Inflammatory macrophage treated with lipopolysaccharide for 1 hour (primary cell): ENCODE measurements at places on chromosomes 7 and 10.

DNA sequence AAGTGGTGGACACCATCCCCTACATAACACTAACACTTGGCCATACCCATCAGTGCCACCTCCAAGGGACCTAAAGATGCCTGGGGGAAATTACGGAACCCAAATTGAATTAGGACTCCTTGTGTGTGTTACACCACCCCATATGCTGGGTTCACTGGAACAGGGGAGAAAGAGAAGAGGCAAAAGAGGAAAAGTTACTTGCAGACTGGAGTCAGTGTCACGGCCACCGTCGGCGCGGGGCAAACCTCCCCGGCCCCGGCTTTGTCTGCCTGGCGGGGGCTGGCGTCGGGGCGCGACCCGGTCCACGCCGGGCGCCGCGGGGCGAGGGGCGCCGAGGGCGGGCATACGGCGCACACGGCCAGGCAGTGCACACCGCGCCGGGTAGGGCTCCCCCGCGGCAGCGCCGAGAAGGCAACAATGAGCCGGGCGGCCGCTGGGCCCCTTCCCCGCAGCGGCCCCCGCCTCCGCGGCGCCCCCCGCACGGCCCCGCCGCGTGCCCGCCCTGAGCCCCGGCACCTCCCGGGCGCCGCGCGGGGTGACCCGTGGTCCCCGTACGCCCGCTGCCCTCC is 171.1 kb downstream of the FAM107B start:
- peak; percentile 45 for DNase-seq

DNA sequence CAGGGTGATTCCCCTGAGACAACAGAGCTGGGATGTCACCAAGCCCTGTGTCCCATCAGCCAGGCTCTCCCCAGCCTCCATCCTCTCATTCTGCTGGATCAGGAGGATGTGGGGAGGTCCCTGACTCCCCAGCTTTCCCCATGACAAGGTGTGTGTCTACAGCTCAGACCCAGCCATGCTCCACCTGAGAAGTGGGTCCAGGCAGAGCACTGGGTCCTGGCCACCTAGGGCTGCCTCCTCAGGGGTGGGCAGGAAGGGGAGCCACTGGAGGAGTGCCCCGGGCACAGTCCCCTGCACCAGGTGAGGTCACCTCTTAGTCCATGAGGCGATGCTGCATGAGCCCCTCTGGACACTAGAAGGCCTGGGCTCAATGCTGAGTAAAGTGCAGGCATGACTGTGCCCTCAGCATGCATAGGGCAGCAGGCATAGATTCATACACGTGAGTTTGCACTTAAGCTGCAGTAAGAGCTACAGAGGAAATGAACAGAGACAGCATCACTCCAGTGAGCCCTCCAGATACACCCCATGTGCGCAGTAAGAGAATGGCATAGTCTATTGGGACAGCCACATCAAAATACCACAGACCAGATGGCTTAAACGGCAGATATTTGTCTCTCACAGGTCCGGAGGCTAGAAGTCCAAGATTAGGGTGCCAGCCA is 48.3 kb downstream of the ALOX5 start:
- no peak for DNase-seq

DNA sequence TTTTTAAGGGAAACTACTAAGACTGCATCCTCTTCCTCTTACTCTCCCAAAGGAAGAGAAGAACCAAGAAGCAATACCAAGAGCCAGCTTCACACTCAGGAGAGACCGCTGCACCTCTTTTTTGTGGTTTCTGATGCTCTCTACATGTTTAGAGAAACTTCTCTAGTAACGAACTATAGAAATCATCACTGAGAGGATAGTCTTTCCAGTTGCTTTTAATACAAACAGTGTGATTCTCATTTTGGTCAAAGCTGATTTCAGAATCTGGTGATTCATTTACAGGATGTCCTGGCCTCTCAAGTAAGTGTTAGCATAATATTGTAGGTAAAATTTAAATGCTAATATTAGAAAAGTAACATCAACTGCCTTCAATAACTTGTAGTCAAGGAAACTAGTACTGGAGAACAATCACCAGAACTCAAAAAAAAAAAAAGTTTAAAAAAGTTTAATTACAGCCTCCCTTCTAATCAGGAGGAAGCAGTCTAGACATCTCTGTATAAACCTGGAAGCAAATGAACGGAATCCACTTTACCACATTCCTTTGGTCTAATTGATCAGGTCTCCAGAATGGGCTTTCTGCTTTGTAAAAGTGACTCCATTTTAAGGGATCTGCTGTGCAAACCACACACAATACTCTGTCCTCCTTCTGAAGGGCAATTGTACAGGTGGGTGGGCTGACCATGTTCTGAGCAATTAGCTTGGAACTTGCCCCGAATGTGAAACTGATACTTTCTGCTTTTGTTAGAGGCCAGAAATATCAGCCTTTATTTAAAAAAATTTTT is 3.0 kb downstream of the LAMB1 start:
- no peak for DNase-seq

GRCh38 chr7:1193593-1194424 is 33.8 kb upstream of the ZFAND2A start:
- peak; percentile 64 for DNase-seq

DNA sequence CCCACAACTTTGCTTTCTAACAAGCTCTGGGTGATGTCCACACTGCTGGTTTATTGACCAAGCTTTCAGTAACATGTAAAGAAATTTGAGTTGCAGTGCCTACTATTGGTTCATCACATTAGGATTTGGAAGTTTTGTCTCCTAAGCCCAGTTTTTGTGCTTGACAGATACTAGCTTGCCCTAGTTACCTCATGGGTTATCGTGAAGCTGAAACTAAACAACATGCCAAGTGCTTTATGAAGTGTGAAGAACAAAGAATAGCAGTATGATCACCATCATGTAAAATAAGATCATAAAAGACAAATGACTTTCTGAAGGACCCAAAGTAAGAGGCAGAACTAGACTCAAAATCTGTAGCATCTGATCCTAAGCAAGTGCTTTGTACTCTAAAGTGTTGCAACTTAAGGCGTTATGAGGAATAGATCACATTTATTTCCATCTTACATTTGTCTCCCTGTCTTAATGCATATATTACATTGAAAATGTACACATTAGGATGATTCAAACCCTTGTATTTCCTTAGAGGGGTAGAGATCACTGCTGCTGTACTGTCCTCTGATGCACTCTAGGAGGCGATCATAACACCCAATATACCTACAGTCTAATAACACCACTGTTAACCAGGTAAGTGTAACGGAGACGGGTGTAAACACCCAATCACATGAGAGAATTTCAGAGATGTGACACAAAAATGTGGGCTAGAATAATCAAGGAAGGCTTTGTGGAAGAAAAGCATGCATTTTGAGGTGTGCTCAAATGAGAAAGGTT is 71.3 kb downstream of the NRCAM start:
- no peak for DNase-seq

GRCh38 chr10:110405380-110405779 is 92.3 kb upstream of the DUSP5 start:
- DNase-seq, result no peak

- no peak for DNase-seq
These were observed 14.3 kb upstream of the ZNF467 start for GRCh38 chr7:149787428-149788299.

DNA sequence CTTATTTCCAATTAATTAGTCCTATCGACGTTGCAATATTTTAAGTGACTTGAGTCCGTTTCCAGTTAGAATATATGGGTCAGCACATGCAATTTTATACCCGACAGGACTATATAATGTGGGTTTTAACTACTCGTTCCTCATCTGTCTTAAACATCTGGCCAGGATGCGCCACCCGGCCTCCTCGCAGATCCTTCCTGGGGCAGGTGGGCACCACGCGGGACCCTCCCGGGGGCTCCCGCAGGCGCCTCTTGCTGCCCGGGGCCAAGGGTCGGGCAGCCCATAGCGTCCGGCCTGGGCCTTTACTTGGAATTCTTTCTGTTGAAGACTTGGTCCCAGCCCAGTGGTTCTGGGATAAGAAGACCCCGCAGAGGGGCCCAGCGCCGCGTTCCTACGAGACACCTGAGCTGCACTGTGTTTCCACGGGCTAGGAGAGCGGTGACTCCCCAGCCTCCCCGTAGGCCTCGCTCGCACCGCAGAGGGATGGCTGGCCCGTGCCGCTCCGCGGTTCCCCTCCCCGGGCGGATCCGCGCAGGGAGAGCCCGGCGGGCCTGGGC is 10.1 kb upstream of the MNX1 start:
- DNase-seq, result no peak

DNA sequence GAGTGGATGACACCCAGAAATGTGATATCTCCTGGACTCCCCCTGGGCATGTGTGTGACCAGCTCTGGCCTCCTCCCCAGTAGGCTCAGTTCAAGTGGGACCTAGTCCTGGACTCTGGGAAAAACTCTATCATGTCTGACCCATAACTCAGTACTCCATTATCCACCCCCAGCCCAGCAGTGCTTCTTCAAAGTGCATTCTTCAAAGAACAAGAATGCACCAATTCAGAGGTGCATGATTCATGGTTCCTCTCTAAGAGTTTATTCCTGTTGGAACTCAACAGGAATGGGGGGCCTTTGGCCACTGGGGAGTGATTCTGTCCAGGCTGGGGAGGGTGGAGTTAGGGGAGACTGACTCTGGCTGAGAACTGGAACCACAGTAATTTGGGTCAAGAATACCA is 173.6 kb upstream of the CXCL12 start:
- DNase-seq, result no peak

- DNase-seq, result no peak
These were observed 127.6 kb downstream of the NEBL start for GRCh38 chr10:20769481-20769880.

- peak; percentile 33 for DNase-seq
These were observed 14.5 kb downstream of the AKR1B1 start for GRCh38 chr7:134444198-134444960.

DNA sequence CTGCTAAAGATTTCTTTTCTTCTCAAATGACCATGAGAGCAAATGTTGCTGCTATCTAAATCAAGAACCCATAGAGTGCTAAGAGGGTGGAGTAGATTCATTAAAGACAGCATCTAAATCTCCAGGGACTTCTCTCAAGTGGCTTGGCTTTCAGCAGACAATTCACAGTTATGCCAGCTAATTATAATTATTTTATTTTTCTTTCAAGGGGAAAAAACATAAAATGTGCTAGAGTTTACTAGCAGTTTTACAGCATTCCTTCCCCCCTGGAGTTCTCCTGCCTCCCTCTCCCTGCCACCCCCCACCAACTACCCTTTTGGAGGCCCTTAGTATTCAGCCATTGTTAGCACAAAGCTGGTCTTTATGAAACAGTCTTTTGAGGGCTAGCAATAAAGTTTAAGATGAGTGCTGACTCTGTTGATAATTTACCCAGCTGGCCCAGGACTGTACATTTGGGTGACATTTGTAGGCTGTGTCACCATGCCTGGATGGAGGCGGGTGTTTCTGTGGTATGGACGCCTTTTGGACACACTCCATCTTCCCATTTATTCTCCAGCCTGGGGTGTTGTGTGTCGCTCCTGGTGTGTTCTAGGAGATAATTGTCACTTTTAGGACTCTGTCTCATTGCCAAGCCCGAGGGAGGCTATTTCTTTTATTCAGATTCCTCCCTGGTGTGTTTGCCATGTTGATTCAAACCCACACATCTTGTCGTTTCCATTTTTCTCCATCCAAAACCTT is 160.2 kb downstream of the CREB5 start:
- DNase-seq, result no peak

GRCh38 chr7:16739863-16740622 is 13.5 kb upstream of the TSPAN13 start:
- DNase-seq, result no peak

GRCh38 chr7:102236592-102237287 is 49.9 kb upstream of the SH2B2 start:
- DNase-seq, result peak; percentile 80

DNA sequence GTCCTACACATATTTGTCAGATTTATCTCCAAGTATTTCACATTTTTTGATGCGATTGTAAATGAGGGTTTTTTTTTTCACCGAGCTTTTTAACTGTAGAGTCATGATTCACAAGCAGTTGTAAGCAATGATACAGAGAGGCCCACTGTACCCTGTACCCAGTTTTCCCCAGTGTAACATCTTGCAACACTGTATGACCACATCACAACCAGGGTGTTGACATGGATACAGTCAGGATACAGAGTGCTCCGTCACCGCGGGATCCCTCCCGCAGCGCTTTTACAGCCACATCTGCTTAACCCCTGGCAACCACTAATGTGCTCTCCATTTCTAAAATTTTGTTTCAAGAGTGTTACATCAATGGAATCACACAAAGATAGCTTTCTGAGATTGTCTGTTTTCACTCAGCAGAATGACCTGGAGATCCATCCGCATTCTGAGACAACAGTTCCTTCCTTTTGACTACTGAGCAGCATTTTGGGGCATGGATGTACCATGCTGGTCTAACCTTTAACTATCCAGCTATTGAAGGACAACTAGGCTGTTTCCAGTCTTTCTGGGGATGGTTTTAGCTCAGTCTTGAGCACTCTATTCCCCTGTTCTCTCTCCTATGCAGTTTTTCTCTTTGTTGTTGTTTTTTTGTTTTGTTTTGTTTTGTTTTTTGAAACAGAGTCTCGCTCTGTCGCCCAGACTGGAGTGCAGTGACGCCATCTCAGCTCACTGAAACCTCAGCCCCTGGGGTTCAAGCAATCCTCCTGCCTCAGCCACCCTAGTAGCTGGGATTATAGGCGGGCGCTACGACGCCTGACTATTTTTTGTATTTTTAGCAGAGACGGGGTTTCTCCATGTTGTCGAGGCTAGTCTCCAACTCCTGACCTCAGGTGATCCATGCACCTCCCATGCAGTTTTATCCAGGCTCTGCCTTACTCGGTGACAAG is 25.9 kb downstream of the GPRIN2 start:
- DNase-seq, result no peak

GRCh38 chr10:128310971-128311658 is 184.9 kb upstream of the MKI67 start:
- no peak for DNase-seq

- no peak for DNase-seq
These were observed 9.8 kb downstream of the CDHR1 start for GRCh38 chr10:84204122-84204521.

DNA sequence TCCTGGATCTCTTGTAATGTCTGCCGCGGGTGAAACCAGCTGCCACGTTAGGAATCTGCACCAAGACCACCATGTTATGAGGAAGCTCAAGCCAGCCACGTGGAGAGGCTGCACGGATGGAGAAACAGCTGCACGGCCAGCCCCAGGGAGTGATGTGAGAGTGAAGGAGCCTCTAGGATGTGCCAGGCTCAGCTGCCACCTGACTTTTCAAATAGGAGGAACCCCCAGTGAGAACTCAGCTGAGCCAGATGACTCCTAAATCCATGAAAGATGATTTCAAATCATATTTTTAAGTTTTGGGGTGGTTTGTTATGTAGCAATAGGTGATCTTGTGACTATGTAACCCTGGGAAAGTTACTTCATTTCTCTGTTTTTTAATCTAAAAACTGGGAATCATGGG is 71.7 kb downstream of the PRKAG2 start:
- peak; percentile 95 for DNase-seq

DNA sequence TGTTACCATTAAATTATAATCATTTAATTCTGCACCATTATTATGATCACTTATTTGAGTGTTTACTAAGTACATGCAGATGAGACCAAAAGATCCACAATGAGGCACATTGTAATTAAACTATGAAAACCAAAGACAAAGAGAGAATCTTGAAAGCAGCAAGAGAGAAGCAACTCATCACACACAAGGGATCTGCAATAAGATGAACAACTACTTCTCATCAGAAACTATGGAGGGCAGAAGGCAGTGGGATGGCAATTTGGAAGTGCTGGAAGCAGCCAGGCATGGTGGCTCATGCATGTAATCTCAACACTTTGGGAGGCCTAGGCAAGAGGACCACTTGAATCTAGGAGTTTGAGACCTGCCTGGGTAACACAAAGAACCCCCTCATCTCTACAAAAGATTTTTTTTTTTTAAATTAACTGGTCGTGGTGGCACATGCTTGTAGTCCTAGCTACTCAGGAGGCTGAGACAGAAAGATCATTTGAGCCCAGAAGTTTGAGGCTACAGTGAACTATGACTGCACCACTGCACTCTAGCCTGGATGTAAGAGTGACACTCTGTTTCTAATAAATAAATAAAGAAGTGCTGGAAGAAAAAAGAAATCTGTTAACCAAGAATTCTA is 47.7 kb downstream of the CDK6 start:
- no peak for DNase-seq
